ENCODE measurements at places on chromosomes 16 and 17.

- DNase-seq: no peak
Measured at GRCh38 chr16:55263271-55264250, 60.4 kb upstream of the IRX6 start.

DNA sequence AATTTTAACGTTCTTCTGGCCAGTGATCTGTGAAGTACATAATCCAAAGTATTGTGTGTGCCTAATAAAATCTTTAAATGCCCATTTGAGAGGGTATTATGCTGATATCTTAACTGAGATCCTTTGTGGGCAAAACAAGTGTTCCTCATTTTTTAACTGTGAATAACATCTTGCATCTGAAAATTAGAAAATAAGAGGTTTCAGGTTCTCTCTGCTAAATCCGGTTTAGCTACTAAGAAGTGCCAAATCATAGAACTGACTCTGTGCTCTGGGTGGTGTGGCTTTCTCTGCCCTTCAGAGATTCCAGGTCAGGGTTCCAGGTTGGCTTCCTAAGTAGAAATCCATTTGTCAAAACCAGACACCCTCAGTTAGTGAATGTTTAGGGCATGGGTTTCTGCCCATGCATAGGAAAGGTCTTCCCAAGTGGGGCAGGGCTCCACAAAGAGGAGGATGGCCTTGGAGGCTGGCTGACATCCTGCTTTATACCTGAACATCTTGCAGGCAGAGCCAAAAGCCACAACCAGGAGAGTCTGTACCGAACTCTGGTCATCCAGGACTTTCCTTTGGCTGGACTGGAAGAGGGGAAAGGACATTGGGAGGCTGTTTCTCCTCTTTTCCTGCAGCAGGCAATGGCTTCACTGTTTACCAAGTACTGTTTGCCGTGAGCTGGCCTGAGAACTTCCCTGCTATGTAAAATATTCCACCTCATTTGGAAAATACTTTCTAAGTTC, 8.5 kb downstream of the ALDH3A2 start:
- DNase-seq: no peak

GRCh38 chr17:8387914-8388651, 5.1 kb upstream of the RPL26 start:
- DNase-seq: no peak

GRCh38 chr16:68310437-68310773, 341 bp downstream of the SLC7A6OS start:
- no peak for DNase-seq

GRCh38 chr16:21166561-21166961, 8.1 kb downstream of the LDAF1 start:
- DNase-seq: no peak

- DNase-seq: no peak
Measured at GRCh38 chr16:67243481-67243880, 3.8 kb downstream of the FHOD1 start.

GRCh38 chr16:62755938-62756337, 719.7 kb upstream of the CDH8 start:
- no peak for DNase-seq

- no peak for DNase-seq
Measured at GRCh38 chr16:49560004-49560830, 186.6 kb downstream of the C16orf78 start.

DNA sequence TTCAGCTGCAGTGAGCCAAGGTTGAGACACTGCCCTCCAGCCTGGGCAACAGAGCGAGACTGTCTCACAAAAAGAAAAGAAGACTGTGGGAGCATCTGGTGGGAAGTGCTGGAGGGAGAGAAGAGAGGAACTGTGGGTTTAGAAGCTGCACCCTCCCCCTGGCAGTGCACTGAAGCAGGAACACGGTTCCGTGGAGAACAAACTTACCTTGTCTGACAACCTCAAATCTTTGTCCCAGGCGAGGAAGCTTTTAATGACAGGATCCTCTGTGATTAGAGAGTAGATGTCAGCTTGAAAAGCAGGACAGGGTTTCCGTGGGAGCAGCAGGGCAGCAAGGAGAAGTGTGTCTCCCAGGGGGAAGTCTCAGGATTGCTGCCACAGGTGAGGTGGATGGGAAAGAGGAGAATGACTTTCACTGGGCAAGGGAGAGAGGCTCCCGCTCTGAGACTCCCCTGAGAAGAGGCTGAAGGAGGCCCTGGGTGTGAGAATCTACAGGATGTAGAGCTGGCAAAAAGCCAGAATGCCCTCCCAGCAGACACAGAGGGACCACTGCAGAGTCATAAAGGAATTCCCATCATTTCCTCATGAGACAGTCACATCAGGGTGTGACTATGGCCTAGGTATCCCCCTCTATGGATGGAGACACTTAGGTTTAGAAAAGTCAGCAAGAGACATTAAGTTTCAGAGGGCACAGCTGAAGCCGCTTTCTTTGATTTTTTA, 22.9 kb downstream of the PRR11 start:
- DNase-seq: no peak

- DNase-seq: no peak
Measured at GRCh38 chr16:52465711-52466267, 81.2 kb downstream of the TOX3 start.

DNA sequence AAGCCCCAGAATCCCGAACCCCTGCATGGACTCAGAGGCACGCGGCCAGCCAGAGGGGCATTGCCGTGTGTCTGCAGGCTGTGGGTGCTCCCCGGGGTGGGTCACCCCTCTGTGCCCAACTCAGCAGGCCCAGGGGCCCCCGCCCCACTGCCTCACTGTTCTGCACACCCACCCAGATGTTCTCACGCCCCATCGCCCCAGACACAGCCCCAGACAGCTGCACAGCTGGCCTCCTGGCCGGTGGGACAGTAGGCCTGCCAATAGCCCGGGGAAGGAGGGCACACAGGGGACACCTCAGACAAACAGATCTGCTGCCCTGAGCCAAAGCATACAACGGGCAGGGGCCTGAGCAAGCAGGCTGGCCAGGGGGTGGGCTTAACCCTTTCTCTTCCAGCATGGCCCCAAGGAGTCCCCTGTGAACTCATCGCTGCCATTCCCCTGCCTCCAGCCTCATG, 27.6 kb upstream of the NXPH3 start:
- no peak for DNase-seq

DNA sequence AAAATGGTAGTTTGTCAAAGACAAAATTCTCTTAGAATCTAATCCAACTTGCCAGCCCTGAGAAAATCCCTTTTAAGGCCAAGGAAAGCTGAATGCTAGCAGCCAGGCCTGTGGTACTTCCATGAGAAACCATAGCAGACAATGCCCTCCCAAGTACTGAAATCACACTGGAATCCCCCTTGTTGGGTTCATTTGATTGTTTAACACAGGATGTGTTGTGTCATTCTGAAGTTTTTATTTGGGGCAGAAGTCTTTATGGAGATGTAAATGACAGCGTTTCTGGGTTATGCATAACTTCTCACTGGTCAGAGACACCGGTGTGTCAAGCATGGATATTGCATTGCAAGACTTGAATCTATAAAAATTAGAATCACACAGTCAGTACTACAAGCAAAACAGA, 6.0 kb upstream of the ARL2BP start:
- no peak for DNase-seq

DNA sequence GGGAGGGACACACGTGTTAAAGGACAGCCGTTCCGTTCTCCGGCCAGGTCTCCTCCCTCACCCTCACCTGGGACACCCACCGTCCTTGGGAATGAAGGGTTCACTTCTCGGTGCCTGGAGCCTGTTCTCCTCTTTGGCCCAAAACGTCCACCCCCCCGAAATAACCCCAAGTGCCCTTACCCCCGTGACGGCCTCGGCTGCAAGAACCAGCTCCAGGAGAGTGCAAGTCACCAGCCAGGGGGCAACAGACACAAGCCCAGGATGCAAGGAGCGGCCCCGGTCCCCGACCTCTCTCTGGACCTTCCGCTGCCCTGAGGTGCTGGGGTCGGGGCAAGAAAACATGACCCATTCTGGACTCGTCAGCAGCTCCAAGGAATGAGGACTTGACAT, 20.0 kb upstream of the UBE2I start:
- DNase-seq: no peak

Measured in NCI-H1417 (cell line).